AG09309 (cell line): ENCODE measurements at places on chromosomes 6 and 20.

DNA sequence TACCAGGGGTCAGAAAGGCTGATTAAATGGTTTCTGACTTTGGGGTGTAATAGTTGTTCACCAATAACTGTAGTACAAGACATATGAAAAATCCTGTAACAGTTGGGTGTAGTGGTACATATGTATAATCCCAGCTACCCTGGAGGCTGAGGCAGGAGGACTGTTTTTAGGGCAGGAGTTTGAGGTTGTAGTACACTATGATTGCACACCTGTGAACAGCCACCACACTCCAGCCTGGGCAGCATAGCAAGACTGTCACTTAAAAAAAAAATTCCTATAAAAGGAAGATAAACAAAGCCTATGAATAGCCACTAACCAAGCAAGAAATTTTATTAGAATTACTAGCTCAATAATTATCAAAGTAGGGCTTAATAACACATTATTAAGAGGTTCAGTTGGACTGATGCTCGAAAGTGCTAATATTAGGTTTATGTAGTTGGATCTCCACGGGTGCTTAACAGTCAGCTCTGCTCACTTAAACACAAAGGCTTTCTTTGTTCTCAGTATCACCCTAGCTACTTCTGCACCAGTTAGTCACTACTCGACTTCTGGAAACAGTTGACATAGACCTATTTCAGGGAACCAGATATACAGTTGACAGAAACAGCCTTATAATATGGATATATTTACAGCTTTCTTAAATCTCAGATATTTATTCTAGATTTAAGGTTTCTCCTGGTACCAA, 113.0 kb downstream of the MTFR2 start:
- DNase-seq, result no peak

GRCh38 chr6:119077643-119078375, 655 bp downstream of the FAM184A start:
- DNase-seq, result no peak

DNA sequence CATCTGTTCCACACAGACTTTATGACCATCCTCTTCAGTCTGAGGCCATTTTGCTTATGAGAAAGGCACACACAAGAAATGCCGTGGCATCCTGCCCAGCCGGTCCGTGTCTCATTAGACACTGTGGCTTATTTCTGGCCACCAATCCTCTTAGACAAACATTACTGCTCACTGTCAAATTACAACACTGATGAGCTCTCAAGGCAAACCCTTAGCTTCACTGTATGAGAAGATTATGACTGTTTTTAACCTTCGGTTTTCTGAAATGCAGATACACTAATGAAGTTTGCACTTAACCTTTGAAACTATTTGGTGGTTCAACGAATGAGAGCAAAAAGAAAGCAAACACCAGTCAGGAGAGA, 50.5 kb upstream of the DST start:
- peak; percentile 87 for DNase-seq

- no peak for DNase-seq
These were observed 58.1 kb downstream of the RREB1 start for GRCh38 chr6:7165890-7166267.

DNA sequence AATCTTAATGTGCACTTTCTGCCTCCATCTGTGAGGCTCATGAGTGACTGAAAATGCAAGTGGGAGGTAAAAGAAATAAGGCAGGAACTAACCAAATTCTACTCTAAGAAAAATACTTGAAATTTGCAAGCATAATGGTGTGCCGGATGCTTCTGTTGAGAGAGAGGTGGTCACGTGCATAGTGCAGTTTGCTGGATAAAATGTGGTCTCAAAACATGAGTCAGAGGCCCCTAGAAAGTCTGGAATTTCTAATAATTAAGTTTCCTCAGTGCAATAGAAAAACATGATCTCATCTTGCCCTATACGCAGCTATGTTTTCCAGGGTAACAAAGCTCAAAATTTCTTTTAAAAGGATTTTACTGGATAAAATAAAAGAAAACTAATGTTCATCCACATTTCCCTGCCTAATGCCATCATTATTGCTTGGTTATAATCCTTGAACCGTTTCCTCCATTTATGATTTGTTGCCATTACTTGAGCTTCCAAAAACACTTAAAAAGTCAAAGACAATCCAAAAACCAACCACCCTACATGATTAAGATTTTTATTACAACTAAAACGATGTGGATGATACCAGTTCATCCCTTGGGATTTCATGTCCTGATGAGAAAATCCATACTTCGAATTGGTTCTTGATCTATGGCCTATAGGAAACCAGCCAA, 351.7 kb upstream of the ARID1B start:
- no peak for DNase-seq
